CD4-positive, alpha-beta T cell treated with Interleukin-12 subunit alpha and Interleukin-12 subunit beta, for 1 hour (primary cell): ENCODE measurements at places on chromosomes 1 and 21.

DNA sequence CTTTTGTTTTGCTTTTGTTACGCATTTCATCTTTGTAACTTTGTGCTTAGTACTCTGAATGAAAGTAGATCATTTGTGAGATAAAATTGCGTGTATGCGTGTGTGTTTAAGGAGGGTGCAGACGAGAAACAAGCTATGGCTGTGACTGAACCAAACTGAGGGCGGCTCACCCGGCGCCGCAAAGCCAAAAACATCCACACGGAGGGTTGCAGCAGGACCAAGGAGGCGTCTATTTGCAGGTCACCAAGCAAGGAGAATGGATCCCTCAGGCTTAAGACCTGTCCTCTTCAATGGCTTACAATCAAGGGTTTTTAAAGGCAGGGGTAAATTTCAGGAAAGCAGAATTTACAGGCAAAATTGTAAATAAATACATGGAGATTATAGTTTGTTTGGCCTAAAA lies 12.8 kb downstream of the GCSAML start:
- no peak for DNase-seq

DNA sequence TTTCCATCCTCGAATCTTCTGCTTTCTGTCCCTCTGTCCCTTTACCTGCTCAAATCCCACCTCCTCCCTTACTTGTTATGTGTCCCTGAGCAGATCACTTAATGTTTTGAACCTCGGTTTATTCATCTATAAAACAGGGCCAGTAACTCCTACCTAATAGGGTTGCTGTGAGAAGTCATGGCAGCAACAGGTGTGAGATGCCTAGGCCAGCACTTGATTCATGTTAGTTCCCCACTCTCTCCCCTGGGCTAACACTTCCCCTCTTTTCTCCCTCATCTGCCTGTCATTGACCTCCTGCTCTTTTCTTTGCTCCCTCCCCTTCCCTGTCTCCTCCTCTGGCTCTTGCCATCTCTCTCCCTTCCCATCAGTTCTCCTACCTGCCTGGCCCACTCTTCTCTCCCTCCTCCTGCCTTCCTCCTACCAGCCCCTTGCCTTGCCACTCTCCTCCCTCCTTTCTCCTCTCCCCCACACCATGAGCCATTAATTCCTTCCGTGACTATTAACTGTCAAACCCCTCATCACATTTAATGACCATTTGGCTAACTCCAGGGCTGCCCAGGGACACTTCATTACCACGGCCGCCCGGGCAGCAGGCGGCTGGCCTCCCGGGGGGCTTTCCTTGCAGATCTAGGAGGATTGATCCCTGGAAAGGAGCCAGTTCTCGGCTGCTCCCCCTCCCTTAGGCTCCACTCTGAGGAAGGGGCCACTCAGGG lies 90.6 kb upstream of the CD1D start:
- no peak for DNase-seq

- no peak for DNase-seq
Measured at GRCh38 chr1:25658791-25659431, 42.3 kb downstream of the MAN1C1 start.

DNA sequence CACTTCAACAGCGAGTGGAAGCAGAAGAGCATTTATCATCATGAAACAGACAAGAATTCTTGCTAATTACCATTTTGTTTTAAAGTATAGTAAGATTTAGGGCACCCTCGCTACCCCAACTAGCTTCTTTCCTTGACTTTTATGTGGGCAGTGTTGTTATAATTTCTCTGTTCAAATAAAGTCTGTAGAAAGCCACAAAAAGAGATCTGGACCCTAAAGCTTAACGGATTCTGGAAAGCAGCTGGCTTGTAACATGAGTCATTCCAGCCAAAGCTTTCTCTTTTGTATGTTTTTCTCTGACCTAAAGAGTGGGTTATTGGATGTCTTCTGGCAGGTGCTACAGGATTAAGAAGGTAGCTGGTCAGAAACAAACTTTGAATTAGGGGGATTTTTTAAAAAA lies 37.4 kb downstream of the RUNX1 start:
- DNase-seq = no peak

- no peak for DNase-seq
Measured at GRCh38 chr1:153357853-153358690, at the start of gene S100A9. Gene S100A9, plus strand, starts transcription at chr1:153357854. Its CDS starts 430 bp downstream, at chr1:153358284.

- DNase-seq = no peak
Measured at GRCh38 chr1:163588796-163589195, 267.0 kb downstream of the NUF2 start.

DNA sequence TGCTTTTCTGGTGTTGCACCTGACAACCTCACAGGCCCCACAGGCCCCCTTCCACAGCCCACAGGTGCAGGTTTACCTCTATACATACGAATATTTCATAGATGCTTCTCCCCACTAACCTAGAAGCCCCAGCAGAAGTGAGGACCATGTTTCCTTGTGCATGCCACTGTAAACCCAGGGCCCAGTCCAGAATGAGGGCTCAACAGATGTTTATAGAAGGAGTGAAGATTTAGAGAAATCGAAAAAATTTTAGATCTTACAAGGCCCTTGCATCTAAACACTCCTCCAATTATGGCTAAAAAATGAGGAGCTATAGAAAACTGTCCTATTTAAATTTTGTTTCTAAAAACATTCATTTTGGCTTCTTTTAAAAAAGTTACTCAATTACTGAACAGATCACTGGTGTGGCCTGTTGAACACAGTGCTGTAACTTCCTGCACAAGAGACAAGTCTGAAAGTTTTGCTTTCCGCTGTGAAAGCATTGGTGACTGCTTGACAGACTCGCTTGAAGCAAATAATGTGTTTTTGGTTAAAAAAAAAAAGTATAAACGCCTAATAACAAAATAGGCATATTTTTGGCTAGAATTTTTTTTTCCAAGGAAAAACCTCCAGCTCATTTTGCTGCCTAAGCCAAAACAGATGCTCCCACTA lies 1.2 kb downstream of the ABCB10 start:
- DNase-seq = peak; percentile 25

GRCh38 chr1:236868625-236869467 lies 73.8 kb downstream of the MTR start:
- peak; percentile 56 for DNase-seq

DNA sequence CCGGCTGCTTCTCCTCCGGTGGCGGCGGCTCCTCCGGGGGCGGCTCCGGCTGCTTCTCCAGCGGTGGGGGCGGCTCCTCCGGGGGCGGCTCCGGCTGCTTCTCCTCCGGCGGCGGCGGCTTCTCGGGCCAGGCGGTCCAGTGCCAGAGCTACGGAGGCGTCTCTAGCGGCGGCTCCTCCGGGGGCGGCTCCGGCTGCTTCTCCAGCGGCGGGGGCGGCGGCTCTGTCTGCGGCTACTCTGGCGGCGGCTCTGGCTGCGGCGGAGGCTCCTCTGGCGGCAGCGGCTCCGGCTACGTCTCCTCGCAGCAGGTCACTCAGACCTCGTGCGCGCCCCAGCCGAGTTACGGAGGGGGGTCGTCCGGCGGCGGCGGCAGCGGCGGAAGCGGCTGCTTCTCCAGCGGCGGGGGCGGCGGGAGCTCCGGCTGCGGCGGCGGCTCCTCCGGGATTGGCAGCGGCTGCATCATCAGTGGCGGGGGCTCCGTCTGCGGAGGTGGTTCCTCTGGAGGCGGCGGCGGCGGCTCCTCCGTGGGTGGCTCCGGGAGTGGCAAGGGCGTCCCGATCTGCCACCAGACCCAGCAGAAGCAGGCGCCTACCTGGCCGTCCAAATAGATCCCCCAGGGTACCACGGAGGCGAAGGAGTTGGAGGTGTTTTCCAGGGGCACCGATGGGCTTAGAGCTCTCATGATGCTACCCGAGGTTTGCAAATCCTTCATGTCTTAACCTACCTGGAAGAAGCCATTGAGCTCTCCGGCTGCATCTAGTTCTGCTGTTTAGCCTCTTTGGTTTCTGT lies 2.0 kb downstream of the LORICRIN start:
- DNase-seq = peak; percentile 33

DNA sequence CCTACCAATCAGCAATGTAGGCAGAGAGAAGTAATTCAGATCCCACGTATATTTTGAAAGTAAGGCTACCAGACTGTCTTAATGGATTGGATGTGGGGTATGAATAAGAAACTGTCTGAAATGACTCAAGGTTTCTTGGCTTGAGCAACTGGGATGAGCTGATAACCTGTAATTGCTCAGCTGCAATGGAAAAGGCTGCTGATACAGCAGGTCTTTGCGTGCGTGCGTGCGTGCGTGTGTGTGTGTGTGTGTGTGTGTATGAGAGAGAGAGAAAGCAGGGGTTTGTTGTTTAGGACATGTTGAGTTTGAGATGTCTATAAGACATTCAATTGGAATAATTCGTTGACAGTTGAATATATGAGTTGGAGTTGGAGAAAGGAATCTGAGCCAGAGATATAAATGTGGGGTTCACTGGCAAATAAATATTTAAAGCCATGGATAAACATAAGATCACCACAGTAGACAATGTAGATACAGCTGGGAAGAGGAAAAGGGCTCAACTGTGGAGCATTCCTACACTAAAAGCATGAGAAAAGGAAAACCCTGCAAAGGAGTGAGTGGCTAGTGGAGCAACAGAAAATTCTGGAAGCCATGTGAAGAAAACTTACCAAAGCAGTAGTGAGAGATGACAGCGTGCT lies 72.9 kb downstream of the UCHL5 start:
- no peak for DNase-seq
